ENCODE measurements at places on chromosomes 11 and 22.
A peak's percentile ranks its signal among the peaks of the same experiment; 100 is the strongest.

- no peak for DNase-seq
Measured at GRCh38 chr11:119479685-119480275, 56.8 kb upstream of the THY1 start.

GRCh38 chr22:40232624-40233023, 54.9 kb downstream of the TNRC6B start:
- no peak for DNase-seq

GRCh38 chr11:11708256-11708655, 86.5 kb upstream of the GALNT18 start:
- DNase-seq = no peak

- no peak for DNase-seq
Measured at GRCh38 chr11:43934601-43935423, 7.6 kb upstream of the C11orf96 start.

- DNase-seq = no peak
Measured at GRCh38 chr22:48099671-48100070, 1337.2 kb downstream of the TBC1D22A start.

- no peak for DNase-seq
Measured at GRCh38 chr11:73520353-73521061, 77.4 kb downstream of the FAM168A start.

- no peak for DNase-seq
Measured at GRCh38 chr22:38935023-38935422, 22.4 kb upstream of the APOBEC3A start.

GRCh38 chr11:10002221-10002620, 291.8 kb downstream of the SBF2 start:
- no peak for DNase-seq

- no peak for DNase-seq
Measured at GRCh38 chr11:96827164-96827563, 437.4 kb downstream of the JRKL start.

DNA sequence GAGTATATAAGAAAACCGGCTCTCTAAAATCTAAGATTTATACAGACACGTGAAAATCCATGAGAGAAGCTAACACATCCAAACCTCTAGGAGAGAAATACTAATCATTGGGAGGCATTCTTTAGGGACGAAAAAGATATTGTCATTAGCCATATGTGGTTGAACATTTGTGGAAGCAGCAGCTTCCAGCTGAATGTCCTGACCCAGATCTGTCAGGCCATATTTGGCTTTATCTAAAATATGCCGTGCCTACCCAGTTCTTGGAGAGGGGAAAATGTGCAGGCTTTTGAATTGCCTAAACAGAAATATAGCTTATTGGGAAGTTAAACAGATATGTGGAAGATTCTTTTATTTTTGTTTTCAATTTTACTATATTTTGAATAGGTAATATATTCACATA, 6.4 kb downstream of the CCDC89 start:
- no peak for DNase-seq

DNA sequence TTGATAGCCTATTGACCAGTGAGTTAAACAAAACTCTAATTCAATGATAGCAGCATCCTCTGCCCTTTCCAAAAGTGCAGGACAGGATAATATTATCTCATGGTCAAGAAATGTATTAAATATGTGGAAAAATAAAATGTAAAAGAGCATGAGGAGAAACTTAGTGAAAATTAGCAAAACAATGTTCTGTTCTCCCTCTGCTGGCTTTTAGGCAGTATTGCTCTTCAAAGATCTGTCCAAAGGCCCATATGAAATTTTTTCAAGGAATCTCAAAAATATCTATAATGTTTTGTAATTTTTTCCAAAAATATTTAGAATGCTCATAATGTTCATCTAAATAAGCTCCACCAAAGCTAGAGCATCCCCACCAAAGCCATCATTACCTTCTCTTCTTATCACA, 8.3 kb upstream of the ARL14EP start:
- DNase-seq = no peak

GRCh38 chr22:27987557-27987956, 68.5 kb upstream of the PITPNB start:
- peak; percentile 6 for DNase-seq

DNA sequence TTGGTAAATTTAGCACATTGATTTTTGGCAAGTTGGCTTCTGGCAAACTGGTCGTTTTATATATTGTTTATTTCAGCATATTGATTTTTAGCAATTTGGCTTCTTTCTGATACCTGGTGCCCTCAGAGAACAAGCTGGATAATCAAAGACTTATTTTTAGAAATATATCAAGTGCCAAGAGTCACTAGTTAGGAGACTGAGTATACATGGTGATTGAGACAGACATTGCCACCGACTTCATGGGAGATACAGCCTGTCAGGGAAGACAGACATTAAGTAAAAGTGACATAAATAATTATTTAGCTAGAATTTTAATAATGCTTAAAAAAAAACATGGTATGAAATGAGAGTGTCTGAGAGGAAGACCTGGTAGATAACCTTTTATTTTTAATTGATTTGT, 242.3 kb upstream of the MTNR1B start:
- no peak for DNase-seq

GRCh38 chr22:49642741-49643140, 184.9 kb downstream of the BRD1 start:
- DNase-seq = no peak

GRCh38 chr11:66204412-66204811, 64.0 kb upstream of the RAB1B start:
- no peak for DNase-seq

- no peak for DNase-seq
Measured at GRCh38 chr11:66720899-66721470, 8.0 kb downstream of the SPTBN2 start.

DNA sequence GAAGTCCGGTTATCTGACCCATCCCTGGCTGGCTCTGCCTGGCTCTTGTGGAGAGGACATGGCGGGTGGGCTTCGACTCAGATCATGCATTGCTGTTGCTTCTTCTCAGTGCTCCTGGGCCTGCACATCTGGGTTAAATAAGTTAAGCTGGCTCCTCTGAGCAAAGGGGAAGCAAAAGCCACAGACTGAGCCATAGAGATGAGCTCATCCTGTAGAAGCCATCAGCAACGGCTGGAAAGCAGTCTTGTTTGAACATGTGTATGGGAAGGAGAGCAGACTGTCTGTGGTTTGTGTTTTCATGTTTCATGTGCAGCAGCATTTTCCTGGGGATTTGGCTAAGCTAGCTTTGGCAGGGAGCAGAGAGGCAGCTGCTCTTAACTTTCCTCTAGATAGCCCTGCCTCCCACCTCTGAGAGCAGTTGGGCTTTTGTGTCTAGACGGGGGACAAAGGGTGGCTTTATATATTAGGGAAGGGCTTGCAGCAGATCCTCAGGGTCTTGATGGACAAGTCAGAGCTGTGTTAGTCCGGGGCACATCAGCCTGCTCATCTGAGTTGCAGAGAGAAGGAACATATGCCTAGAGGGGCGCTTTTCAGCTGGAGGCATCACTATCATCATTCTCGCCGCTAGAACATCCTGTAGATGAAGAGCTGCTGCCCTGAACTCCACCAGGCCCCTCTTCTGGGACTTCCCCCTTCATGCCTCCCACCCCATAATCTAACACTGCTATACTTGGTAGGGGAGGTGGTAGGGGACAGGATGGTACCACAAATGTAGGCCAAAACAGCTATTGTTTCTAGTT, 14.9 kb downstream of the DCPS start:
- peak; percentile 81 for DNase-seq

GRCh38 chr11:79498667-79499066, 57.8 kb upstream of the TENM4 start:
- no peak for DNase-seq

Measured in RCC 7860 (cell line).